ENCODE measurements at places on chromosomes 1 and 21.

GRCh38 chr21:23130308-23130707, 2132.1 kb downstream of the NCAM2 start:
- DNase-seq: no peak

- no peak for DNase-seq
Measured at GRCh38 chr1:59063501-59063900, 233.4 kb upstream of the FGGY start.

GRCh38 chr1:44860891-44861425, 17.9 kb upstream of the PTCH2 start:
- no peak for DNase-seq

DNA sequence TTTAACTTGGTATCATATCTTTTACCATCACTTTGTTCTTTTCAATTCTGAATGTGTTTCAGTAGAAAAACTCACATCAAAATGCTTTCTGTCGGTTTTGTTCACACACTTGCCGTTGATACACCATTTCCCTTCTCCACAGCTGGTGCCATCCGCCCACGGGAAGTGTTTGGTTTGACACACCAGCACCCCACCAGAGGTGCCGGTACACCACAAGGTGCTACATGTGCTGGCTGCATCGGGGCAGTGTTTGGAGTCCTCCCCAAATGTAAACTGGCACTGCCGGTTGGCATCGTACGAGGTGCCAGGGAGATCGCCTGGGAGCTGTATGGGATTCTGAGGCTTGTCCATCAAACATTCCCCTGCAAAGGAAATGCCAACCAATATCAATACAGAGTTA, 5.0 kb downstream of the ADAMTS1 start:
- no peak for DNase-seq

- DNase-seq: no peak
Measured at GRCh38 chr1:212728606-212729005, 29.0 kb upstream of the BATF3 start.

Data from left hindlimb (tissue), 1 donor.